ENCODE measurements at places on chromosomes 11 and 22.

DNA sequence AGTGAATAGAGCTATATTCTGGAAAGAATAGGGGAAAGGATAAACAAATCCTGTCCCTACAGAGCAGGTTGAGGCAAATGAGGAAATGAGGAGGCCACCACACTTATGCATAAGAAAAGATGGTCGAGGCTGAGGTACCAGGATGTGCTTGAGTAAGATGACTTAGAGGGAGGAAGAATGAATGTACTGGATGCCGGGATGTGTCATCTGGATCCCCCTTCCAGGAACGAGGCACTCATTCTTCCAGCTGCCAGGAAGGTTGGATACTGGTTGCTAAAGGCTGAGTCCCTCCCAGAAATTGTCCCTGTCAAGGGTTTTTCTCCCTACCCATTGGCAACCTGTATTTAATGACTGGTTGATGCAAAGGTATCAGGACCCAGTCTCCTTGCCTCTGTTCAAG, 31.1 kb upstream of the SYT9 start:
- no peaks in the 10 kb centered on the region for H3K4me1 ChIP-seq
- no peak overlapping the region for H3K27ac ChIP-seq
- H3K27me3 ChIP-seq: peaks cover 20% of the 10 kb centered on the region
- no peaks in the 10 kb centered on the region for H3K36me3 ChIP-seq
- no peak overlapping the region for H3K4me3 ChIP-seq
- DNase-seq: no peak

GRCh38 chr22:40178417-40179409, 988 bp downstream of the TNRC6B start:
- no peaks in the 10 kb centered on the region for H3K36me3 ChIP-seq
- H3K27me3 ChIP-seq: no peaks in the 10 kb centered on the region
- peak overlapping the region; percentile 92 for H3K27ac ChIP-seq
- H3K4me1 ChIP-seq: peaks cover 70% of the 10 kb centered on the region

- no peak for DNase-seq
- H3K27me3 ChIP-seq: peaks cover 7% of the 10 kb centered on the region
- H3K36me3 ChIP-seq: no peaks in the 10 kb centered on the region
- H3K27ac ChIP-seq: no peak overlapping the region
- no peak overlapping the region for H3K4me3 ChIP-seq
- H3K4me1 ChIP-seq: no peaks in the 10 kb centered on the region
Measured at GRCh38 chr11:113001709-113002108, 40.5 kb downstream of the NCAM1 start.

DNA sequence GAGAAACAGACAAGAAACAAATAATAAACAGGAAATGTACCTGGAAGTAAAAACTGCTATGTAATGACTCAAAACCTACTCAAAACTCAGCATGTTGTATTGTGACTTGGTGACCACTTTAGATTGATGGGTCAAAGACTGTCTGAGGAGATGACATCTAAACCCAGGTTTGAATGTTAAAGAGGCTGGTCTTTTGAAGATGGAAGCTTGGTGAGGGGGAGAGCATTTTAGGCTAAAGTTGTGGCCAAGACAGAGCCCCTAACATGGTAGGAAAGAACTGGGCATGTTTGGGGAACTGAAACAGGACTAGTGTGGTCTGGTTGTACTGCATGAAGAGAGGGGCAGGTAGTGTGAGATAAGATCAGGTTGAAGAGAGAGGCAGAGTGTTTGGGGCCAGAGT, 85.3 kb upstream of the MYO18B start:
- no peaks in the 10 kb centered on the region for H3K36me3 ChIP-seq
- no peaks in the 10 kb centered on the region for H3K27me3 ChIP-seq
- no peak for DNase-seq
- H3K27ac ChIP-seq: no peak overlapping the region
- H3K4me3 ChIP-seq: no peak overlapping the region

DNA sequence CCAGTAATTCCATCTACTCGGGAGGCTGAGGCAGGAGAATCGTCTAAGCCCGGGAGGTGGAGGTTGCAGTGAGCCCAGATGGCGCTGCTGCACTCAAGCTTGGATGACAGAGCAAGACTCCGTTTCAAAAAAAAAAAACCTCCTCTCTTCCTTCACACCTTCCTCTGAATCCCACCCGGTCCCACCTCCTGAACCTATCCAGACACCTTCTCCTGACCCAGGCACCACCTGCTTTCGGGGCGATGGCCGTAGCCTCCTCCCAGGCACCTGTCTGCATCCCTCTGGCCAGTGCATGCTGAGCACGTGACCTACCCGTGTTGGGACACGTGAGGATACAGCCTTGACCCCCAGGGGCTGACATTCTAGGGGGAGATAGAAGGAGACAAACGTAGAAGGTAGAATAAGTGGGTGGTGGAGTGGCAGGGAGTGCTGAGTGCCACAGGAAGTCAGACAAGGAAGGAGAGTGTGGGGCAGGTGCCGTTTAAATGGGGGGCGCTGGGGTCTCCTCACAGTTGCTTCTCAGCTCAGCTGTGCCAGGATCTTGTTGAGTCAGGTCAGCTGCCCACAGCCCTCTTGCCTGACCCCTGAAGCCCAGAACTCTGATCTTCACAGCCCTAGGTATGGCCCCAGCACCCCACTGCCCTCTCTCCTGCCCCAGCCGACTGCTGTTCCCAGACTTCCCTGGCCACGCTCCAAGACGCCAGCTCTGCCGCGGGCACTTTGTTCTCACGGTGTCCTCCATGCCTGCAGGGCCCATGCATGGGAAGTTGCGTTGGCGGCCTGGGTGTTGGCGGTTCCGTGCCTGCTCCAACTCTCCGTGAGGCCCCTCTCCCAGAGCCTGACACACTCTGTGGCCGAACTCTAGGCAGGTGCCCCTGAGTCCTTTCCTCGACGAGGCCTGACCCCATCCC, 1.2 kb upstream of the MIOX start:
- H3K27me3 ChIP-seq: peaks cover 2% of the 10 kb centered on the region
- no peak for DNase-seq
- H3K27ac ChIP-seq: no peak overlapping the region
- H3K4me3 ChIP-seq: no peak overlapping the region
- peaks cover 2% of the 10 kb centered on the region for H3K4me1 ChIP-seq
- no peaks in the 10 kb centered on the region for H3K36me3 ChIP-seq

DNA sequence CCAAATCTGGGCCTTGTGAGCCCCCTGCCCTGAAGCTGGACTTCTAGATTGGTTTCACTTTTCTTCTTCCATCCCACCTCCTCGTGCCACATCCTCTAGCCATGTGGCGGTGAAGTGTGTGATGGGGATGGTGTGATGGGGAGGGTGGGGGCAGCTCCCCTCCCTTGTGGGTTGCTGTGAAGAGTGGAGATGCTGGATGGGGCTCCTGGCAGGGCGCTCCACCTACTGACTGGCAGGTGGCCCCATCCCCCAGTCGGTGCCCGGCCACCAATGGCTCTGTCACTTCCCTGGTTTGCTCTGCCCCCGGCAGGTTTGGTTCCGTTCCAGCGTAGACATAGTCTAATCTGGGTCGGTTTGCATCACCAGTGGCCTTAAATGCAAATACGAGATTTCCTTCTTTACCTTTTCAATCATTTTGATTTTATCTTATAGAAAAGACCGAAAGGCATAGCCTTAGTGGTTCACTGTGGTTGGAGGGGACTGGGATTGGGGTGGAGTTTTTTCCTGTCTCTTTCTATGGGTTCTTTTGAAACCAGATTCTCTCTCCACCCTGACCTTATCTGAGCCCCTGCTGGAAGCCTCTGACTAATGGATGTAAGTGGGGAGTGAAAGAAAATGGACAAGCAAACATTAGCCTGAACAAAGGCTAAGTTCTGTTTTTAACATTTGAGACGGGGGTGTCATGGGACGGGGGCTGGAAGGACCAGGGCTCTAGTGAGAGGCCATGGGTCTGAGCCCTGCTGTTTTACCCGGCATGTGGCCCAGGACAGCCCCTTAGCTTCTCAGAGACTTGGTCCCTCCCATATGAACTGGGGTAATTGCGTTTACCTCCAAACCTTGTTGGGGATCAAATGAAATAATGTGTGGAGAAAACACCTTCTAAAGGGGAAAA, 149.3 kb downstream of the CACNA1I start:
- no peak for DNase-seq
- peaks cover 2% of the 10 kb centered on the region for H3K27me3 ChIP-seq
- H3K4me3 ChIP-seq: no peak overlapping the region
- peaks cover 2% of the 10 kb centered on the region for H3K4me1 ChIP-seq
- H3K36me3 ChIP-seq: no peaks in the 10 kb centered on the region

DNA sequence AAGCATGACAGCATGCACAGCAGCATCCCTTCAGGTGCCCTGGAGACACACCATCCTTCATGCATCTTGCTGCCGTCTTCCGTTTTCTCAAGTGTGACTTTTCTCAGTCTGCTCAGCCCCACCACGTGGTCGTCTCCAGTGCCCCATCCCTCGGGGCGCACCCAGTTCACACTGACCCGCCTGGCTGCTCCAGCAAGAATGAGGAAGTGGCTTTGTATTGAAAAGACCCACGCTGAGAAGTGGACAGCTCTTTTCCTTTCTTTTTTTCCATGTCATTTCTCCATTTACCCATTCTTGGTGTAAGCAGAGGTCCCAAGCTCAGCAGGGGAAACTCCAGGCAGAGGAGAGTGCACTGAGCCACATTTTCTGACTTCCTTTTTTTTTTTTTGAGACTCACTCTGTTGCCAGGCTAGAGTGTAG, 14.5 kb downstream of the SERPINH1 start:
- peaks cover 9% of the 10 kb centered on the region for H3K4me1 ChIP-seq
- DNase-seq: peak; percentile 24
- H3K27ac ChIP-seq: no peak overlapping the region
- H3K36me3 ChIP-seq: no peaks in the 10 kb centered on the region

- no peak overlapping the region for H3K4me3 ChIP-seq
- H3K27me3 ChIP-seq: no peaks in the 10 kb centered on the region
- H3K4me1 ChIP-seq: peaks cover 83% of the 10 kb centered on the region
- H3K36me3 ChIP-seq: peaks cover 1% of the 10 kb centered on the region
- H3K27ac ChIP-seq: peak overlapping the region; percentile 17
- no peak for DNase-seq
Measured at GRCh38 chr22:30190574-30190973, 56.0 kb downstream of the LIF start.

GRCh38 chr11:12569499-12570425, 104.5 kb upstream of the TEAD1 start:
- no peak overlapping the region for H3K27ac ChIP-seq
- no peak overlapping the region for H3K4me3 ChIP-seq
- DNase-seq: no peak

DNA sequence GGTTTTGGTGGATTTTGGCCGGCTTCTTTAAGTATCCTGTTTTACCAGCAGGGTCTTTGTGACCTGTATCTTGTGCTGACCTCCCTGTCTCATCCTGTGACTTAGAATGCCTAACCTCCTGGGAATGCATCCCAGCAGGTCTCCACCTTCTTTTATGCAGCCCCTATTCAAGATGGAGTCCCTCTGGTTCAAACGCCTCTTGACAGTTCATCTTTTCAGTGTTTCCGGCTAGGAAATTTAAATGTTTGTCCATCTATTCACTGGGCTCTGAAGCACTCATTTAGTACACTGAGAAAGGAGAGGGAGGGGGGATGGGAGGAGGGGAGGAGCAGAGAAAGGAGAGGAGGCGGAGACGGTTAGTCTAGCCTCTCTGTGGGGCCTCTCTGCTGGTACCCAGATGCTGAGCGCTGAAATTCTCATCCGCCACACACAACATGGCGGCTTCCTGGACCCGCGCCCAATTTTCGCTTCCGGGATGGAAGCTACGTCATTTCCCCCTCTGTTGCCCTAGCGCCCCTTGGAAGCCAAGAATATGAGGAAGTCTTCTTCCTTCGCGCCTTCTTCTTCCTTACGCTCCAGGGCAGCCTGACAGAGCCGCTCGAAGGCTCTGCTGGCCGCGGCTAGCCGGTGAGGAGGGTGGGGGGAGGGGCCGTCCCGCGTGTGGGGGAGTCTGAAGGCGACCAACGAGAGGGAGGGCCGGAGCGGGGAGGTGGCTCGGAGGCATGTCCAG, 69.0 kb upstream of the SYT13 start:
- peak; percentile 86 for DNase-seq
- H3K27ac ChIP-seq: peak overlapping the region; percentile 59
- peak overlapping the region; percentile 77 for H3K4me3 ChIP-seq
- H3K27me3 ChIP-seq: peaks cover 6% of the 10 kb centered on the region

- peaks cover 48% of the 10 kb centered on the region for H3K27me3 ChIP-seq
- H3K36me3 ChIP-seq: peaks cover 3% of the 10 kb centered on the region
- DNase-seq: no peak
- peaks cover 3% of the 10 kb centered on the region for H3K4me1 ChIP-seq
- no peak overlapping the region for H3K27ac ChIP-seq
- H3K4me3 ChIP-seq: peak overlapping the region; percentile 70
Measured at GRCh38 chr22:50601669-50602337, 1.2 kb downstream of the MAPK8IP2 start.

GRCh38 chr22:46845296-46846149, 83.1 kb downstream of the TBC1D22A start:
- H3K4me3 ChIP-seq: no peak overlapping the region
- H3K4me1 ChIP-seq: peaks cover 22% of the 10 kb centered on the region
- no peak for DNase-seq
- H3K27me3 ChIP-seq: no peaks in the 10 kb centered on the region

- no peaks in the 10 kb centered on the region for H3K36me3 ChIP-seq
- H3K4me3 ChIP-seq: no peak overlapping the region
- no peaks in the 10 kb centered on the region for H3K4me1 ChIP-seq
- peaks cover 11% of the 10 kb centered on the region for H3K27me3 ChIP-seq
Measured at GRCh38 chr22:47517062-47517461, 754.6 kb downstream of the TBC1D22A start.

DNA sequence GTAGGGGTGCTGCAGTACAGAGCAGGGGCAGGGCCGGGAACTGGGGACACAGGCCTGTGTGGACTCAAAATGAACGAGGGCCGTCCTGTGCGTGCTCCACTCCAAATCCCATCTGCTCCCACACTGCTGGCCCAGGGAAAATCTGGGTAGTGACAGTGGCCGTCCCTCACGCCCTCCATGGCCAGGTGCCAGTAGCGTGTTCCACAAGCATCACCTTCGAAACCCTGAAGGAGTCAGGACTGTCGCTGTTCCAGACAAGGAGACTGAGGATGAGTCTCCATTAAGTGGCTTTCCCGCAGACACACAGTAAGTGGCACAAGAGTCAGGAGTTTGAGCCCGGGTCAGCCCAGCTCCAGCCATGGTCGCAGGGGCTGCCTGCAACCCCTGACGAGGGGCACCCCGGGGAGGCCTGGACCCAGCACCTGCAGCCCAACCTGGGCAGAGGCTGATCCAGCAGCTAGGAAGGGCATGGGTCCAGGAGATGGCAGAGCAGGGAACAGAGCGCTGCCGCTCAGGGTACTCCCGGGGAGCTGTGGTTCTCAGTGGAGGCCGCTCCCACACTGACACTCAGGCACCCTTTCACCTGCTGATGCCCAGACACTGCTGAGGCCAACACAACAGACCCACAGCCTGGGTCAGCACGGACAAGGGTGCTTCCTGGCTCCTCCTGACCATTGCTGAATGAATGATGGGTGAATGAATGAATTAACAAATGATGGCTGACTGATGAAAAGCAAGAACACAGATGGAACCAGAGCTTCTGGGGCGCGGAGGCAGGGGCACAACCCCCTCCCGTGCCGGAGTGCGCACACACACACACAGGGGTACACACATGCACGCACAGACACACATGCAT, 35.3 kb downstream of the IGF2 start:
- H3K4me1 ChIP-seq: no peaks in the 10 kb centered on the region
- H3K4me3 ChIP-seq: no peak overlapping the region
- peaks cover 16% of the 10 kb centered on the region for H3K27me3 ChIP-seq
- DNase-seq: no peak
- no peaks in the 10 kb centered on the region for H3K36me3 ChIP-seq
- H3K27ac ChIP-seq: no peak overlapping the region

GRCh38 chr11:13668957-13669521, 571 bp downstream of the FAR1 start:
- peaks cover 47% of the 10 kb centered on the region for H3K4me1 ChIP-seq
- peak overlapping the region; percentile 97 for H3K4me3 ChIP-seq
- H3K27me3 ChIP-seq: peaks cover 1% of the 10 kb centered on the region
- peak; percentile 52 for DNase-seq
